ENCODE measurements at places on chromosomes 6 and 20.

DNA sequence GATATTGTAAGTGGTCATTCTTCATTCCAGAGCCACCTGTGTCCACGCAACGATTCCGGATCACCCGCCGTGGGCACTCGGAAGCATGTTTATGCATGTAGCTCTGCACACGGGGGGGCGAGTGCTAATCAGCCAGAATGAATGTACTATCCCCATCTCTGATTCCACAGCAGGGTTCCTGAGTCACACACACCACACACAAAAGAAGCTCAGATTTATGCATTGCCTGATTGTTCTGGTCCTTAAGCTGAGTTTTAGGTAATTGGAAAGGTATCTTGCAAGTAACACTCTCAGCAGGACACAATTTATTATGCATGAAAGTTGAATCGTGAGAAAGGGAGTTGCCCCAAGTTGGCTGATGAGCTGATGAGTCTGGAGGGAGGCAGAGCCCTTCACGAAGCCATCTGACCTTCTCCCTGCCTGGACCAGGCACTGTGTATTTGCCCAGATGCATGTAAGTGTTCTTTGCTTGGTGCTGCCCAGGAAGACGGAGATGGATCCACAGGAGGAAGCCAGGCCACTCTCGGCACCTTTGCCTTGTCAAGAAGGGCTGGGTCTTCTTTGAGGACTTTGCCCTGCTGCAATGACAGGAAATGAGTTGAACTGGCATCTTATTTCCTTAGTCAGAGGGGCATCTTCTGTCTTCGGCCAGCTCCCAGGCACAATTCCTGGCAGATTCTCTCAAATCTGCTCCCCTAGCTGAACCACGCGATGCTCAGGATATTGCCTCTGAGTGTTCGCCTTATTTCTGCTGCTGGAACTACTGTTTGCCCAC, 141.1 kb downstream of the SYNDIG1 start:
- no peak for DNase-seq

- DNase-seq = no peak
Measured at GRCh38 chr6:136446145-136446544, 104.1 kb downstream of the MAP7 start.

- DNase-seq = no peak
Measured at GRCh38 chr6:21396313-21396712, 197.2 kb upstream of the SOX4 start.

GRCh38 chr20:51340451-51340840, 202.1 kb downstream of the NFATC2 start:
- no peak for DNase-seq

- DNase-seq = no peak
Measured at GRCh38 chr6:143270026-143270425, 180.5 kb downstream of the ADAT2 start.

All from stimulated activated CD4-positive, alpha-beta T cell treated with anti-CD3 and anti-CD28 coated beads, Interleukin-1b, Interleukin-23, amount 100 ng/mL, for 48 hours (primary cell).